Caco-2 (cell line): ENCODE measurements at places on chromosomes 3 and 15. TPM values are rescaled to one million over a fixed set of nuclear protein-coding genes. Genes with fewer than 3 reads are reported as not detected.

The FSD2 gene
- not detected in 2 replicates for total RNA-seq

GRCh38 chr15:101158166-101159095, 93.4 kb downstream of the CHSY1 start:
- H3K27ac ChIP-seq, result peak overlapping the region; percentile 48
- DNase-seq, result no peak
- no peaks in the 10 kb centered on the region for H3K36me3 ChIP-seq
- H3K4me1 ChIP-seq, result no peaks in the 10 kb centered on the region

DNA sequence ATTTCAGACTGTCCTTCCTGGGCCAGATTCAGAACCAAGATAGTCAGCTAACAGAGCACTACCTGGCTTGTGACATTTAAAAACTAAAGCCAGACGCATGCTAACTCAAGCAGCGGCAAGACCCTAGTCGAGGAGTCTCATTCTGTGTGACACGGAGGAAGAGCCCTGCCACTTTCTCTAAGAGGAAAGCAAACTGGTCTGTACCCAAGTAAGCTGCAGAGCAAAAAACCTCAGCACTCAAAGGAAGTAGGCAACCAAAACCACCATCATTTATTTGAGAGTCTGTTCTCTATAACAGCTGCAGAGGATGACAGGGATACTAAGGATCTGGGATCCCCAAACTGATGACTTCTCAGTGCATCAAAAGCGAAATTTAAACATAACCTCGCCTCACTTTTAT, 152.1 kb downstream of the OSBPL10 start:
- H3K27ac ChIP-seq, result no peak overlapping the region
- H3K36me3 ChIP-seq, result no peaks in the 10 kb centered on the region
- H3K4me3 ChIP-seq, result no peak overlapping the region
- DNase-seq, result no peak
- no peaks in the 10 kb centered on the region for H3K27me3 ChIP-seq

The GOLGA6L10 gene
- 3.4 and 3.8 TPM in 2 replicates for total RNA-seq

GRCh38 chr3:186980989-186981388, 50.7 kb downstream of the ST6GAL1 start:
- H3K27ac ChIP-seq, result no peak overlapping the region
- no peaks in the 10 kb centered on the region for H3K27me3 ChIP-seq
- H3K4me3 ChIP-seq, result no peak overlapping the region
- peaks cover 16% of the 10 kb centered on the region for H3K4me1 ChIP-seq

GRCh38 chr3:66381626-66382025, 119.2 kb downstream of the LRIG1 start:
- H3K36me3 ChIP-seq, result peaks cover 17% of the 10 kb centered on the region
- no peak overlapping the region for H3K27ac ChIP-seq
- no peak for DNase-seq

The GOLGA8T gene
- total RNA-seq, result not detected in 2 replicates

DNA sequence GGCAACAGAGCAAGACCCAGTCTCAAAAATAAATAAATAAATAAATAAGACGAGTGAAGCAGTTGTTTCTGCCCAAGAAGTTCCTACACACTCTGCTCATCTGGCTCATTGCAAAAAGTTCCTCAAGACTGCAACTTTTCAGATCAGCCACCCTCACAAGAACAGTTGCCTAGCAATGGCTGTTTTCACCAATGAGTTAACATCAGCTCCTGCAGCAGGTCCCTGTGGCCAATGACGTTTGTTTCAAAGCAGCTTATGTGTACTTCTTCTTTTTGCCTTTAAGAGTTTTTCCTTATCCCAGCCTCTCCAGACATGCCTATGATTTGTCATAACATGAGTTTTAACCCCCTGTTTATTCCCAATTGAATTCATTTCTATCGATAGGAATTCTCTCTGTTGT, 118.4 kb upstream of the SPRED1 start:
- H3K4me1 ChIP-seq, result no peaks in the 10 kb centered on the region; the same call in 1 of the 2 replicates
- no peaks in the 10 kb centered on the region for H3K36me3 ChIP-seq
- H3K27ac ChIP-seq, result no peak overlapping the region
- no peak overlapping the region for H3K4me3 ChIP-seq
- no peak for DNase-seq

The PARP15 gene
- 0.07 TPM in 1 of 2 replicates, not detected in the other for total RNA-seq

The MUC20 gene
- 0.88 and 1.9 TPM in 2 replicates for total RNA-seq

The RHCG gene
- total RNA-seq, result not detected in 2 replicates

DNA sequence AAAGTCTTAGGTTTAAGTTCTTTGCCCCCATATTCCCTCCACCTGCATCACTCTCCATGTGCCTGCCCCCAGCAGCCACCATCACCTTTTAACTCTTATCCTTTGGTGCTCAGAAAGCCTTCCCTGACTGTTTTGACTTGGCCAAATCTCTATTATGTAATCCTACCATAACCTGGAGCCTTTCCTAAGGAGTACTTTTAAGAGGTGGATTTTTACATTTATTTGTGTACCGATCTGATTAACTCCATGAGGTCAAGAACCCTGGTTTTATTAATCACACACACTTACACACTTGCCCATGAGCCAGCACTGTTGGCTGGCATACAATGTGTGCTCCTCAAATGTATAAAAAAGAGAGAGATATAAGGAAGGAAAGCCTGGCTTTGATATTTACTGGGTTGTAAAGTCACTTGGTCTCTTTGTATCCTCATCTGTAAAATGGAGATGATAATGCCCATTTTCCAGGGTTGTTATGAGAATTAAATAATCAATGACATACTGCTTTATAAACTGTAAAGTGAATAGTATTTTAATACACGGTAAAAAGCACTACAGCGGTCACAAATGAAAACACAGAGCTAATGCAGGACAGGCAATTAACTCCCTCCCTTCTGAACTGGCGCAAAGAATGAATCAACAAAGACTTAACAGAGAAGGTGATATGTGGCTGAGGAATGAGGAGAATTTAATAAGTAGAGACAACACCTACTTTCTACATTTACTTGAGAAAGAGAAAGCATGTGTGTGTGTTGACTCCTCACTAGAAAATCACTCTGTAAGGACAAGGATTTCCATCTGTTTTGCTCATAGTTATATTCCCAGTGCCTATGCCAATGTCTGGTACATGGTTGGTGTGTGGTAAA, 45.4 kb downstream of the ATP13A4 start:
- no peak for DNase-seq
- no peak overlapping the region for H3K4me3 ChIP-seq
- H3K27ac ChIP-seq, result peak overlapping the region; percentile 5
- H3K4me1 ChIP-seq, result peaks cover 4% of the 10 kb centered on the region; the same call in 1 of the 2 replicates

DNA sequence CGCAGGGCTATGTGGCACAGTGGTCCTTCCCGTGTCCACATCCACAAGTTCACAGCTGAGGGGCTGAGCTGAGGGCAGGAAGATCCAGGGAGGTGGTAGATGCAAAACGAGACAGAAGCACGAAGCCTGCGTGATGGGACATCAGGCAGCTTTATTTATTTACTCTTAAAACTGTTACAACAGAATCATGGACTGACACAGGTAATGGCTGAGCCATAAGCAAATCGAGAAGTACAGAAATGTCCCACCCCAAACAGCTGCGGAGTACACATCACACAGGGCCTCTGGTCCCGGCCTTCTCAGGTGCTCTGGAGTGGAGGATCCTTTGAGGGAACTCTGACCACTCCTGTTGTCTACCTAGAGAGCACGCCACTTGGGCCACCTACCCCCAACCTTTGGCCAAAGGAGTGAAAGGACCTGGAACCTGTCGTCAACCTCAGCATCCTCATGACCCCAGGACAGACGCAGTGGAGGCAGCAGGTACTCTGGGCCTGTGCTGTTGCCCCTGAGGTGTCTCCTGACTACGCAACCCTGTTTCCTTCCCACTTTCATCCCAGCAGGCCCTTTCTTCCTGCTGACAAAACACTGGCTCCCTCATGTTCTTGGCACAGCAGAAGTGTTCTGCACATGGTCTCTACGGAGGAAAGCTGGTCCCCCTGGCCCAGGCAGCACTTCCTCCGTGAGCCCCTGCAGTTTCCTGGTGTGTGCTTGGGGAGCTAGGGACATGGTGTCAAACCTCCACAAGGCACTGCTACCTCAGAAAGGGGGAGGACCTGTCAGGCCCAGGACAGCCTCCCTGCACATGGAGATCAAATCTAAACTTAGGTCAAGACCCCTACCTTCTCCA, 47.8 kb downstream of the DHX30 start:
- no peak for DNase-seq
- no peak overlapping the region for H3K4me3 ChIP-seq
- H3K36me3 ChIP-seq, result peaks cover 1% of the 10 kb centered on the region

GRCh38 chr3:133531981-133532380, 41.5 kb upstream of the CDV3 start:
- H3K27ac ChIP-seq, result peak overlapping the region; percentile 95
- peaks cover 48% of the 10 kb centered on the region for H3K4me1 ChIP-seq
- no peak for DNase-seq

DNA sequence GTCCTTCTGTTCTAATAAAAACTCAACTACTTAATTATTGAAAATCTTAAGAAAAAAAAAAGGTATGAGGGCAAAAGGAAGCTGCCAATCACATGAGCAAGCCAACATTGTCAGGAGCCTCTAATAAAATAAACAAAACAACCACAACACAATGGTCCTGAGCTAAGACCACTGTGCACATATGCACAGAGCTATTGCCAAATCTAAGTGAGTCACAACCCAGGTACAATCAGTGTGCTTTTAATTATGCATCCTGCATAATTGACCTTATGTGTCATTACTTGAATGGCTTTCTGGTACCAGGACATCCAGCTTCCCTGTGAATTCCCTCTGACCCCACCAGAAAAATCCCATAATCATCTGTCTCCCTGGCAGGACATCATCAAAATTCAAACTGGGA, 639.8 kb downstream of the MAGI1 start:
- H3K4me3 ChIP-seq, result no peak overlapping the region

DNA sequence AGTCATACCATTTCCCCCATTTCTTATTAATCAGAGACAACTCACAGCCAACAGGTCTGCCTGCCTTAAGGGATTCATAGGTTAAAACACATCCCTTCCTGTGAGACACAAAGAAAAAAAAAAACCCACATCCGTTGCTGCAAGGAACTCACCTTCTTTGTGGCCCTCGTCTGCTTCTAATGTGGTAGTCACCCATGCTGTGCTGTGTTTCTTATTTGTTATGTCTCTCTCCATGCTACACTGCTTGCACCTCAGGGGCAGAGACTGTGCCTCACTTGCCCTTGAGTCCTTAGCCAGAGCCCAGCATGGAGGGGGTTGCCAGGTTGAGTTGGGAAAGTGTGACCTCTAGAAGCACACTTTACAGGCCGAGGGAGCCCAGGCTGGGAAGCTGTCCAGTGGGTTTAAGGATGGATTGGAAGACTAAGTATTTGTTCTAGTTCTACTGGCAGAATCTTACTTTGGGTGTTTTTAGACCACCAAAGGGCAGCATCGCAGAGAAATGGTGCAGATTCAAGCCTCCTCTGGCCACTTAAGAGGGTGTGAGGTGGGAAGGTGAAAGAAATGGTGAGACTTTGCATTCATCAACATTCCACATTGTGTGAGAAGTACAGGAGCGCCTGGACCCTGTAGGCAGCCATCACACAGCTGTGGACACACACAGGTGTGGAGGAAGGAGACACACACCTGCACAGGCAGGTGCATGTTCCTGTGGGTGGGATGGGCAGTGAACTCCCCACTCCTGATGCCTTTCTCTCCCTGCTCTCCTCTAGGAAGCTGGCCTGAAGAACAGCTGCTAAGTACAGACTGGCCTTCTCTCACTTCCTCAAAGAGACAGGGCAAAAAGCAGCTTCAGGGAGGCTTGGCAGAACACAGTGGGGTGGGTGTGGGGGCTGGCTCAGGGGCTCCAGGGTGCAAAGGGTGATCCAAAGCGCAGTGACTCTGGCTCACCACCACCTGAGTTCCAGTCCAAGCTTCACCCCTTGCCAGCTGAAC, 48.8 kb downstream of the GLB1 start:
- H3K27me3 ChIP-seq, result no peaks in the 10 kb centered on the region
- no peak overlapping the region for H3K27ac ChIP-seq
- H3K4me1 ChIP-seq, result peaks cover 15% of the 10 kb centered on the region
- H3K4me3 ChIP-seq, result no peak overlapping the region
- H3K36me3 ChIP-seq, result peaks cover 1% of the 10 kb centered on the region
- no peak for DNase-seq

DNA sequence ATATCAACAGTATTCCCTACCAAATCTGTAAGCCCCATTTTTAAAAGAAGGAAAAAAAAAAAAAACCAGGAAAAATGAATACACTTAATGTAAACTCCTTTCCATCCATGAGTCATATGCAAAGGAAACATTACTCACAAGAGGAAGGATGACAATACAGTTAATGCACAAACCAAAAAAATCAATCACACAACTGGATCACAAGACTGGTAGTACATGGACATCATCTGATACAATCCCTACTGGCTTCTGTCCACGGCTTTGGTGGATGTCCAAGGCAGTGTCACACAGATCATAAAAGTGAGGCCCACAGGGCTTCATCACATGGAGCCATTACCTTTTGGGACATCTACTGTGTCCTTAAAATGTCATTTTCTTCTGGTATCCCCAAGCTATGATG, 44.0 kb downstream of the SUCLG2 start:
- no peaks in the 10 kb centered on the region for H3K27me3 ChIP-seq
- H3K27ac ChIP-seq, result no peak overlapping the region
- H3K4me1 ChIP-seq, result peaks cover 2% of the 10 kb centered on the region; the same call in 1 of the 2 replicates

- H3K4me3 ChIP-seq, result no peak overlapping the region
- no peak for DNase-seq
- no peaks in the 10 kb centered on the region for H3K27me3 ChIP-seq
Observed at GRCh38 chr3:2872884-2873283, 237.3 kb downstream of the IL5RA start.

The ATXN7 gene
- 22.5 and 22.8 TPM in 2 replicates for total RNA-seq

DNA sequence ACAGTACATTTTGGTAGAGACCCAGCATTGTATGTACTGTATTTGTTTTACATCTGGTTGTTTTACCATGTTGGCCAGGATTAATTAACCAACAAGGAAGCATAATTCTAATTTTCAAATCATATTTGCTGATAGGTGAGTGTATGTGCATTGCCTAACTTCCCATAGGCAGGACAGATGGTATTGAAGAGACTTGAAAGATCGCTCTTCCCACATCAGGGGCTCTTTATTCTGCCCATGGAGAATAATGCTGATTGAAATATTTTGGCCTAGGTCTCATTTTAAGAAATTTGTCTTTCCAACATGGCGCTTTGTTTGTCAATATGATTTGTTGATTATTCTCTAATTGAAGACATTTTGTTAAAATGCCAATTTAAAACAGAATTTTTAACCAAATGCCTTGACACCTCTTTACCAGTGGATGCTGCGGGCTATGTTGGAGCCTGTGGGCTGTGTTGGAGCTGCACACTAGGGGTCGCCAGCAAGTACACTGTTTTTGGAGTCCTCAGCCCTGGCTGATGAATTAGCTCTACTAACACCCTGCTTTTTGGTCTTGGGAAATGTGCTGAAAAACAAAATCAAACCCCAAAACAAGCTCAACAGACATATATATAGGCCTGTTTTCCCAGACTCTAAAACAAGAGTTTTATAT, 5.3 kb downstream of the P2RY12 start:
- peak; percentile 50 for DNase-seq
- no peak overlapping the region for H3K4me3 ChIP-seq
- H3K4me1 ChIP-seq, result no peaks in the 10 kb centered on the region
- H3K27ac ChIP-seq, result no peak overlapping the region
- no peaks in the 10 kb centered on the region for H3K27me3 ChIP-seq
- no peaks in the 10 kb centered on the region for H3K36me3 ChIP-seq
